ENCODE measurements at places on chromosomes 5 and 9.

DNA sequence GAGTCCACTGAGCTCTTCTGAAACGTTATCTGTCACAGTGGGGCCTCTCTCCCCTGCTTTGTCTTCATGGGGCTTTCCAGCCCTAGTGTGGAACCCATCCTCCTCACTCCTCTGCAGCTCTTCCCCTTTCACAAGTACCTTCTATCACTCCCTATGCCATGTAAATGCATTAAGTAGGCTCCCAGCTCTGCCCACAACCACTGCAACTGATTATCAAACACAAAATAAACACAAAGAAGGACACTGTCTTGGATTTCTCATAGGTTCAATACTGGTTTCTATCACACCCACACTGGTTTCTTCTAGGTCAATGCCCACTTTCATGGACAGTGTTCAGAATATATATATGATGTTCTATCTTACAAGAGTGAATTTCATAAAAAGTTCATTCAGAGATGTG is 139.4 kb downstream of the GNAQ start:
- no peak for DNase-seq

DNA sequence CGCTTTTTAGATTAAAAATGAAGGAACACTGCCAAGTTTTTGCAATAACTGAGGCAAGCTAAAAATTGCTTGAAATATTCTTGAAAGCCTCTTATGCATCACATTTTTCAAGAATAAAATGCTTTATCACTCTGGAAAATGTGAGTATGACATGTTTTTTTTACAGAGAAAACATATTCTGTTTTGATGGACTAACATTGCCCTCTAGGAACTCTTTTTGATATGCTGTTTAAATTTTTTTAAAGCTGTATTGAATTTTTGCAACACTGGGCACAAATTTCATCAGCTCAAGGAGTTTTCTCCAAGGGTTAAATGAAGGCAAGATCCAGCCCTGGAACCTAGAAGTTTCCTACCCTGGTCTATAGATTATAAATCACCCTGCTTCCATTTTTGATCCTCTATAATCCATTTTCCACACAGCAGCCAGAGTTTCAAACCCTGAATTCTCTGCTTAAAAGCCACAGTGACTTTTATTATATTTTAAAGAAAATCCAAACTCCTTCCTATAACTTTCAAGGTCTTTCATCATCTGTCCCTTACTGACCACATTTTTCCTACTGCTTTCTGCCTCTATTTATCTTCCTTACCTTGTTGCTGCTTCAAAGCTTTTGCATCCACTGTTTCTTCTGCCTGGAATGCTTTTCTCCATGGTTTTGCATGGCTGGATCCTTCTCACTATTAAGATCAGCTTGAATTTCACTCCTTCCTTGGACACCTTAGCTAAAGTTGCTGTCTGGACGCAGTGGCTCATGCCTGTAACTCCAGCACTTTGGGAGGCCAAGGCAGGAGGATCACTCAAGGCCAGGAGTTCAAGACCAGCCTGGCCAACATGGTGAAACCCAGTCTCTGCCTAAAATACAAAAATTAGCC is 60.9 kb downstream of the IL31RA start:
- no peak for DNase-seq

- no peak for DNase-seq
Observed at GRCh38 chr9:105431424-105432246, 16.2 kb upstream of the FSD1L start.

GRCh38 chr5:118257066-118257465 is 731.3 kb downstream of the DTWD2 start:
- no peak for DNase-seq

DNA sequence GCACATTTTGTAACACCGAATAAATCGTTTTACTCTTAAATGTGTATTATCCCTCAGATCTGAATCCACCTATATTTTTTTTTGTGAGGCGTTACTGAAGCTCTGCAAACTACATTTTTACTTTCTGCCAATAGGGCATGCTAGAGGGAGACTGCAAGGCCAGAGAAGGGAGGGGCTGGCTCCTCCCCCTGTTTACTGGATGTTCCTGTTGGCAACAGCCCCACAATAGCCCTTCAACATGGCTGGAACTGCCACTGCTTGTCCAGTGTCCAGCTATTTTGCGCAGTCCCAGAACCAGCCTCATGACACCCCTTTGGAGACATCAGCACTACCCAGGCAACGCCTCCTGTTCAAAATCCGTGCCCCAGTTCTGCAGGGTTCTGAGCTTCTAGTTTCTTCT is 85.4 kb upstream of the MIER3 start:
- DNase-seq, result no peak

DNA sequence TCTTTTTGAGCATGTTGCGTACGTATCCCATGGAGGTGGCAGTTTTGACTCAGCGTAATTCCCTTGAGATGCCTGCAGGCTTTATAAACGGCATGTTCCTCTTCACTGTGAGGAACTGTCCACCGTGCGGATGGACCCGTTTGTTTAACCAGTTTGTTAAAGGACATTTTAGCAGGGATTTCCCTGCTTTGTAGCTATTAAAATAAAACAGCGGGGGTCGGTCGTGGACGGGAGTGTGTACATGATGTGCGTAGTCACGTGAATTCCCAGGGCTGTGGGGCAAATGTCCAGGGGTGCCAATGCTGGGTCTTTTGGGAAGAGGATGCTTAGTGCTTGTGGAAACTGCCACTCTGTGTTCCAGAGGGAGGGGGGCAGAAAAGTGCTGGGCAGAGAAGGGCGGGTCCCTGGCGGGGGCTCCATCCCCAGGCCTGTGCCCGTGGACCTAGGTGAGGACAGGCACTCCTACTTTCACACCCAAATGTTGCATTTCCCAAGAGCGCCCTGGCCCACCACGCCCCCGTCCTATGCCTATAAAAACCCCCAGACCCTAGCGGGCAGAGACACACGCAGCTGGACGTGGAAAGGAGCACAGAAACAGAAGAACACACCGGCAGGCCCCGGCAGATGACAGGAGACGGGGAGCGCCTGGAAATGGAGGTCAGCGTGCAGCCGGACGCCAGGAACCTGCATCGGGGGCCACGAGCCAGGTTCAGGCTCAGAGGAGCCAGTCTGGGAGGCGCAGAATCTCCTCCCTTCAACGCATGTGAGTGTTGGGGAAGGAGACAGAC is 4.0 kb upstream of the TERT start:
- no peak for DNase-seq

- DNase-seq, result no peak
Observed at GRCh38 chr9:95024097-95024671, 293.3 kb downstream of the FANCC start.

DNA sequence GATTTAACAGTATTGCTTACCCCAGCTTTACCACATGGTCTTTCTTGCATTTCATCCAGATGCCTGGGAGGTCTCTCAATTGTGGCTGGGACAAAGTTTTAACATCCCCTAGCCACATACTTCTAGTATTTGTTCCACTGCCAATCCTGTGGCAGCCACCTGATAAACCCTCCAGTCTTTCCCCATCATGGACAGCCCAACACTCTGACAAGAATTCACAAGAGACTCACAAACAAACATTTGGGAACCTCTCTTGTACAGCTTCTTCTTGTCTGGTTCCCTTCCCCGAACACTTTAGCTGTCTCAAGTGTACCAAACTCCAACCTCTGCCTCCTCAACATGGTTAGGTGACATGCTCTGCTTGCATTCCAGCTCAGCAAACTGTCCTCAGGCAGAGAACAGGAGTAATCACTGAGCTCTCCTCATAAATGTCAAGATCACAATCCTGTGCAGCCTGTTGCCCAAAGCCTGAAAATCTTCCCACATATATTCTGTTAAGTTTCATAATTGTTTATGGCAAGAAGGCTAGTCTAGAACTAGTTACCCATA is 59.7 kb downstream of the STRBP start:
- DNase-seq, result no peak

DNA sequence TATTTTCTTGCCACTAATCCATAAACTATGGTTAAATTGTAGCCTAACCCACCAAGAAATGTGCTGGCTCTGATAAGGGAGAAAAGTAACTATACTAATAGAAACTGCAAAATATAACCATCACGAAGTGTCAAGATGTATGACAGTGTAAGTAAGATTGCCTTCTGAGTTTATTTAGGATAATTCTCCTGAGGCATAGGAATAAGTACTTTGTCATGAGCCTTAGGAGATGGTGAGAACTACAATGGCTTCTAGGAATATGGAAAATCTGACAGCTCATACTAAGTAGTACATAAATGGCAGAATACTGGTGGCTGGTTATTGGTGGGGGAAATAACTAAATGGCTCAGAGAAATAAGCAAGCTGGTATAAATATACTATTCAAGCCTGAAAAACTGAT is 543.9 kb downstream of the PRR16 start:
- DNase-seq, result no peak

- DNase-seq, result no peak
Observed at GRCh38 chr5:137300411-137301240, 198.5 kb downstream of the SPOCK1 start.

- DNase-seq, result no peak
Observed at GRCh38 chr5:72857396-72857795, 40.9 kb downstream of the TNPO1 start.

GRCh38 chr5:100270023-100270771 is 265.0 kb upstream of the FAM174A start:
- DNase-seq, result no peak

- DNase-seq, result no peak
Observed at GRCh38 chr5:16663840-16664239, 47.0 kb upstream of the RETREG1 start.

GRCh38 chr5:160692271-160692670 is 159.7 kb downstream of the ATP10B start:
- no peak for DNase-seq

GRCh38 chr9:26789959-26790358 is 102.6 kb downstream of the CAAP1 start:
- no peak for DNase-seq

- DNase-seq, result no peak
Observed at GRCh38 chr5:57791875-57792274, 309.3 kb upstream of the ACTBL2 start.

GRCh38 chr5:86974955-86975354 is 292.7 kb upstream of the RASA1 start:
- no peak for DNase-seq

- DNase-seq, result no peak
Observed at GRCh38 chr9:4852419-4852818, 59.7 kb downstream of the RCL1 start.

GRCh38 chr5:130021000-130021399 is 116.7 kb downstream of the CHSY3 start:
- DNase-seq, result no peak

- no peak for DNase-seq
Observed at GRCh38 chr5:35356725-35357124, 126.4 kb upstream of the PRLR start.

GRCh38 chr5:15525703-15526275 is 25.8 kb downstream of the FBXL7 start:
- no peak for DNase-seq

- DNase-seq, result no peak
Observed at GRCh38 chr5:83744821-83745220, 24.2 kb upstream of the HAPLN1 start.

DNA sequence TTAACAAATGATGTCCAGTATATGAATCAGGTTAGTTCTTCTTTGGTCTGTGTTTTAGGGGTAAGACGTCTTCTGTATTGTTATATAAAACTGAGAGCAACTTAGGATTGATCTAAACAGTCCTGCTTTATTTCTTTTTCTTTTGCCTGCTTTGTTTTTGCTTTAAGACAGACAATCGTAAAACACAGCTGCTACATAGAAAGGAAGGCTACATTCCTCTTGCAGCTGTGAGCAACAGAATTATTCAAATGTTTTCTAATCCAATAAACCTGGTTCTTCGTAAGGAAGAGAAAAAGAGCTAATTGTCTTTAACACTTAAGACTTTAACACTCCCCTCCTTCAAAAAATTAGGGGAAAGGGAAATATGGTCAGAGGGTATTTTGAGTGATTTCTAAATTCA is 14.6 kb downstream of the FGF1 start:
- no peak for DNase-seq

DNA sequence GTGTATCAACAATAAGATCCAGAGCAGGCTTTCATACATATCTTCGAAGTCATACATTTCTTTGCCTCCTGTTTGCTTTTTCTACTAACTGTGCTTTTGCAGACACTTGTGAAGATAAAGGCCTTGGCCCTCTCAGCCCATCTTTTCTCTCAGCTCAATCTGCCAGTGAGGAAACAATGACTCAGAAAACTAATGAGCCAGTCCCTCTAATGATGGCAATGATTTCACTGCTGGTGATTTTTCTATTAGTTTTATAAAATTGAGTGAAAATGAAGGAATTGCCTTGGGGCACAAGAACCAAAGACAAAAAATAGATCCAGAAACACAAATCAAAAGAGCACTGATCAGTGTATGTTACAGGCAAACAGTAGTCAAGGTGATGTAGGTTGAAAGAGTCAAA is 167.7 kb upstream of the PPP2R2B start:
- no peak for DNase-seq

DNA sequence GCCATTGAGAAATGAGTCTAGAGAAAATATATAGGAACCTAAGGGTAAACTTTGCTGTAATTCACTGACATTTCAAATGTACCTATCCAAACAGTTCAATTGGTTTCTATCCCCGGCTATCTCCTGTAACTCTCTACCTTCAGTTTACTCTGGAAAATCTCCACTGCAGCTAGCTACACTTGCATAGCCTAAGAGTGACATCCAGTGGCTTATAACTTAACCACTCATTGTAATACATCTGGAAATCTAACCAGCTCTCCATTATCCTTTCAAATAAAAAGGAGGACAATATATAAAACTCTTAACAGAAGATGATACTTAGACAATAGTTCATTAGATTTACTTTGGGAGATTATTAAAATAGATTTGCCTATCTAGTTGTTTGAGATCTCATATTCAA is 35.3 kb upstream of the SPDL1 start:
- DNase-seq, result no peak

GRCh38 chr9:69104830-69105527 is 69.1 kb upstream of the TJP2 start:
- no peak for DNase-seq

DNA sequence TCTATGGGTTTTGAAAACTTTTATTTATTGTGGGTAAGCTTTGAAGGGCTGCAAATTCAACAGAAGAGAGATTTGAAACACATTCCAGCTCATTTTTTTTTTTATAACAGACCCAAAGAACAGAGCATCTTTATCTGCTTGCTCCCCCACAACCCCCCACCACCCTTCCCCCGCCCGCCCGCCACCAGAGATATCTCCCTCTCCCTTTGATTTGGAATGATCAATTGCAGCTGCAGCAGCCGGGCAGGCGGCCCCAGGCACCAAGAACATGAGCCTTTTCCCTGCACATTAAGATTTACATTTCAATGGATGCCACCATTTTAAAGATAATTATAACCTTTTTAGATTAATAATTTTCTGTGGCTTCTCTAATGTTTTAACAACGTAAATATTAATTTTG is 510.9 kb downstream of the ZNF608 start:
- DNase-seq, result no peak

GRCh38 chr9:75445144-75445543 is 356.8 kb downstream of the OSTF1 start:
- no peak for DNase-seq

DNA sequence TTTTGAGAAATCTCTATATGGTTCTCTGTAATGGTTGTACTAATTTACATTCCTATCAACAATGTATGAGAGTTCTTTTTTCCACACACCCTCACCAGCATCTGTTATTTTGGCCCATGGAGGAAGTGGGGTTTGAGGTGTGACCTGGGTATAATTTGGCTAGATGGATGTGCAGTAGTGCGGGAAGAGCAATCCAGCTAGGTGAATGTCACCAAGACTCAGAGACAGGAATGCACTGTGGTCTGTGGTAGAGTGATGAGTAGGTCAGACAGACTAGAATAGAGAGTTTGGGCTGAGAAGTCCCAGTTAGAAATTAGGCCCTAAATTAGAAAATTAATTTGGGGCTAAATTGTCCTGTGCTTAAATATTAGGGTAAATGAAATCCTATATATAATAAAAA is 32.8 kb upstream of the PIP5K1B start:
- no peak for DNase-seq

- DNase-seq, result no peak
Observed at GRCh38 chr5:79547429-79547822, 33.5 kb upstream of the HOMER1 start.

All from stimulated activated CD8-positive, alpha-beta memory T cell treated with anti-CD3 and anti-CD28 coated beads, Interleukin-2, amount 100 ng/mL, for 1 hour (primary cell).